Stimulated activated CD8-positive, alpha-beta memory T cell treated with anti-CD3 and anti-CD28 coated beads, Interleukin-7, amount 100 ng/mL, for 1 hour (primary cell): ENCODE measurements at places on chromosomes 5 and 9.

DNA sequence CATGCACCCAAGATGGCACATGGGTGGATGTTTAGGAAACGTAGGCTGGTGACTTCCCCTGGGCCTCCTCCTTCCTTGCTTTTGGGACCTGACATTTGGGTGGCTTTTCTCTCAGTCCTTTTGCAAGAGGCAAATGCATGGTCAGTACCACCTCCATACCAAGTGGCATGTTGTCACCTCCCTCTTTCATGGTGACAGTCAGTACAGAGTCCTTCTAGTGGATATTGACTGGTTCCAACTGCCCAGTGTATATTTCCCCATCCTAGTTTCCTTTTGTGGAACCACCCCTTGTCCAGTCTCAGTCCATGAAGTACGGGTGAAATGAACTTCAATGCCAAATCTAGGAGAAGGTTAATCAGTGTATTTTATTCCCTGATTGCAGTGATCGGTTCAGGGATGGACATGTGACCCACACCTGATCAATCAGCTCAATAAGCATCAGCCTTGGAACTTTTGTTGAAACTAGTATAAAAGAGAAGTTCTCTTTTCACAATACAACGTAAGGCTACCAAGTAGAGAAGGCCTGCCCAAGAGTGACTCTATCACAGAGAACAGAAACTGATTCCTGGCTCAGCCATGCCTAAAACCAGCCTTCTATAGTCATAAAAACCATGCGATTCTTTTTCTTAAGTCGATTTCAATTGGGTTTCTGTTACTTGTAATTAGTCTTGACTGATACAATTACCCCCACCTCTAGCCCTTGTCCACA lies 143.4 kb upstream of the KLF9 start:
- no peak for DNase-seq

DNA sequence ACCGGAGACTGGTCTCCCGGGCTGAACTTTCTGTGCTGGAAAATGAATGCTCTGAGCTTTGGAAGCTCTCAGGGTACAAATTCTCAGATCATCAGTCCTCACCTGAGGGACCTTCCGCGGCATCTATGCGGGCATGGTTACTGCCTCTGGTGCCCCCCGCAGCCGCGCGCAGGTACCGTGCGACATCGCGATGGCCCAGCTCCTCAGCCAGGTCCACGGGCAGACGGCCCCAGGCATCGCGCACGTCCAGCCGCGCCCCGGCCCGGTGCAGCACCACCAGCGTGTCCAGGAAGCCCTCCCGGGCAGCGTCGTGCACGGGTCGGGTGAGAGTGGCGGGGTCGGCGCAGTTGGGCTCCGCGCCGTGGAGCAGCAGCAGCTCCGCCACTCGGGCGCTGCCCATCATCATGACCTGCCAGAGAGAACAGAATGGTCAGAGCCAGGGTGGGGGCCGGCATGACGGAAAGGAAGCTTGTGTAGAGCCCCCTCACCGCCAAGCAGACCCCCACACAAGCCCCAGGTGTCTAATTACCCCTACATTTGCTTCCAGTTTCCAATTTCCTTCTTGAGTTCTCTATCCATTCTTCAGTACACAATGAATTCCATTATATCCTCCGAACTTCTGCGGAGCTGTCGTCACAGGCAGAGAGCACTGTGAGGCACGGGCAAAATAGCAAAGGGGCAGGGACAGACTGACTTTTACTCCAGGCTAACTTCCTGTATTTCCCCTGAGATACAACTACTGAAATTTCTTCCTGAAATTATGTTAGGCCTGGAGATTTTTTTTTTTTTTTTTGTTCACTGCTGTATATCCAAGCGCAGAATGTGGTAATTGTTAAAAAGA lies 23.2 kb downstream of the CDKN2A start:
- DNase-seq = no peak

- no peak for DNase-seq
Measured at GRCh38 chr9:131096269-131097125, at the start of gene AIF1L. AIF1L (plus strand) TSS chr9:131096531; CDS start chr9:131096630, 99 bp downstream.

GRCh38 chr5:53542926-53543325 lies 17.5 kb upstream of the NDUFS4 start:
- DNase-seq = no peak

DNA sequence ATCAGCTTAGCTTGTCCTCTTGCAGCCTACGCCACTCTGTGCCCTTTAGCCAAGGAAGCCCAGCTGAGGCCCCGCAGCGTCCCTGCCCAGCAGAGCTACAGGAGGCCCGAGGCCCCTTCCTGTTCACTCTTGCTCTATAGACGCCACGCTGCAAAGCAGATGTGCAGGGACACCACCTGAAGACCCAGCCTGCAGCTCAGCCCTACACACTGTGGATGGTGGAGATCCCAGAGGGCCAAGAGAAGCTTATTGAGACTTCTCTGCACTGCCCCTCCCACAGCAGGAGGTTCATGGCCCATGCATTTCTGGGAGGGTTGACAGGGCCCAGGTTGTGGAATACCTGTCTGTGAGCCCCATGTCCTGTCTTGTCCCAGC lies 33.6 kb downstream of the IRF1 start:
- no peak for DNase-seq

DNA sequence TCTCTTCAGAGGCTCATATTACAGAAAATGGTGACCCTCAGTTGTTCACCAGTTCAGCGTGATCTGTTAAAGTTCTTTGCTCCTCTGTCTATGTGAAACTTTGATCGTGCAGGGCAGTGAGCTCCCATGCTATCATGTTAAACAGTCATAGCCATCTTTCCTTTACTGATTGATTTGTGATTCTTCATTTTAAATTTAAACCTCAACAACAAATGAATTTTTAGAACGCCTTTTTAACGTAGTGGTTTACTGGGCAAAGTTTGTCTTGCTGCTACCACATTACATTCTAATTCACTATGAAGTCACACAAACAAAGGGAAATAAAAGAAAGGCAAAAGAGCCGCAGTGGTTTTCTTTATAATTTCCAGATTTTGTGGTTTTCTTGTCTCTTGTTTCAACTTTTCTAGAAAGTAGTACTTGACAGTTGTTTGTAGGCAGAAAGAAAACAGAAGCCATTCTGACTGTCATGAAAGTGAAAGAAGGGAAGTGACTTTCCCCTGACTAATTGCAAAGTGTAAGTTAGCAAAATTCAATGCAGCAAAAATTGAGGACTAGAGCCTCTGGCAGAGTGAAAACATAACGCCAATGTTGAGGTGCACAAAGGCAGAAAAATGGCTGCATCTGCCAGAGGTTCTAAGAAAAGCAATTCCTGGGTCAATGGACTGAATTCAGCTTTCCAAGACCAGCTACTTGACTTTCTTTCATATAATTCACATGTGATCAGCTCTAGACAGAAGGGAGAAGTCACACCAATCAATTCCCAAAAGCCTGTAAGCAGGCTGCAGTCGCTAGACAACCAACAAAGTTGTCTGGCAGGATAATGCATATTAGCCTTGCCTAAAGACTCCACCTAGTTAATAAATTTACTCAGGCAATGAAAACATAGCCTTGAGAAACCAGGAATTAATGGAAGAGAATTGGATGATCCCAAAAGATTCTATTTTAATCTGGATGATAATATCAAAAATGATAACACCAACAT lies 7.1 kb upstream of the IFNA6 start:
- no peak for DNase-seq

GRCh38 chr9:114805670-114806525 lies at the start of gene TNFSF15:
TNFSF15 (minus strand) TSS chr9:114806039; CDS start chr9:114806012, 27 bp downstream.
- no peak for DNase-seq

GRCh38 chr5:111553868-111554267 lies 41.5 kb upstream of the STARD4 start:
- DNase-seq = no peak

DNA sequence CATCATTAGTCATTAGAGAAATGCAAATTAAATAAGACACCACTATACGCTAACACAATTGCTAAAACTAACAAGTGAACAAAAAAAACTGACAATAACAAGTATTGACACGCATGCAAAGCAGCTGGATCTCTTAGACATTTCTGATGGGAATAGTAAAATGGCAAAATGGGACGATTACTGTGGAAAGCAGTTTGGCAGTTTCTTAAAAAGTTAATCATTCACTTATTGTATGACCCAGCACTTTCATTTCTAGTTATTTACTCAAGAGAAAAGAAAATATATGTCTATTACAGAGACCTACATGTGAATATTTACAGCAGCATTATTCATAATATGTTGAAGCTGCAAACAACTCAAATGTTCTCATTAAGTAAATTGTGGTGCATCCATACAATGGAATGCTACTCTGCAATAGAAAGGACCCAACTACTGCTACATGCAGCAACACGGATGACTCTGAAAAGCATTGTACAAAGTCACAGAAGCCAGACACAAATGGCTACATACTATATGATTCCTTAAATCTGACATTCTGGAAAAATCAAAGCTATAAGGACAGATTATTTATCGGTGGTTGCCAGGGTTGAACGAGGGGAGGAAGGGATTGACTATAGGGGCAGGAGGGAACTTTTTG lies 96.8 kb upstream of the ITGA2 start:
- no peak for DNase-seq

- no peak for DNase-seq
Measured at GRCh38 chr9:89864731-89865130, 259.9 kb downstream of the GADD45G start.

GRCh38 chr5:109942646-109943045 lies 252.9 kb downstream of the MAN2A1 start:
- DNase-seq = no peak

- no peak for DNase-seq
Measured at GRCh38 chr5:18745042-18745987, 1111.1 kb downstream of the TAF11L14 start.

DNA sequence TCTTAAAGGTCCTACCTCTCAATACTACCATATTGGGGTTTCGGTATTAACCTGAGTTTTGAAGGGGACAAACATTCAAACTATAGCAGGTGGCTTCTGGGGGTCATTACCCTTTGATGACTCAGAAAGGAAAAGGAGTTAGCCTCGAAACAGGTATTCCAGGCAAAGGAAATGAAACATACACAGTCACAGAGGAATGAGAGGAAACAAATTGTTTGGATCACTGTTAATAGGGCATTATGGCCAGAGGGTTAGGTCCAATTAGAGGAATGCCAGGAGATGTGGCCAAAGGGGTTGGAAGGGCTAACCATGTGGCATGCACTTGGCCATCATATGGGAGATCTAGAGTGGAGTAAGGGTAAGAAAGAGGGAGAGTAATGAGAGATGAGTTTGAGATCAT lies 23.9 kb upstream of the NIM1K start:
- DNase-seq = no peak

DNA sequence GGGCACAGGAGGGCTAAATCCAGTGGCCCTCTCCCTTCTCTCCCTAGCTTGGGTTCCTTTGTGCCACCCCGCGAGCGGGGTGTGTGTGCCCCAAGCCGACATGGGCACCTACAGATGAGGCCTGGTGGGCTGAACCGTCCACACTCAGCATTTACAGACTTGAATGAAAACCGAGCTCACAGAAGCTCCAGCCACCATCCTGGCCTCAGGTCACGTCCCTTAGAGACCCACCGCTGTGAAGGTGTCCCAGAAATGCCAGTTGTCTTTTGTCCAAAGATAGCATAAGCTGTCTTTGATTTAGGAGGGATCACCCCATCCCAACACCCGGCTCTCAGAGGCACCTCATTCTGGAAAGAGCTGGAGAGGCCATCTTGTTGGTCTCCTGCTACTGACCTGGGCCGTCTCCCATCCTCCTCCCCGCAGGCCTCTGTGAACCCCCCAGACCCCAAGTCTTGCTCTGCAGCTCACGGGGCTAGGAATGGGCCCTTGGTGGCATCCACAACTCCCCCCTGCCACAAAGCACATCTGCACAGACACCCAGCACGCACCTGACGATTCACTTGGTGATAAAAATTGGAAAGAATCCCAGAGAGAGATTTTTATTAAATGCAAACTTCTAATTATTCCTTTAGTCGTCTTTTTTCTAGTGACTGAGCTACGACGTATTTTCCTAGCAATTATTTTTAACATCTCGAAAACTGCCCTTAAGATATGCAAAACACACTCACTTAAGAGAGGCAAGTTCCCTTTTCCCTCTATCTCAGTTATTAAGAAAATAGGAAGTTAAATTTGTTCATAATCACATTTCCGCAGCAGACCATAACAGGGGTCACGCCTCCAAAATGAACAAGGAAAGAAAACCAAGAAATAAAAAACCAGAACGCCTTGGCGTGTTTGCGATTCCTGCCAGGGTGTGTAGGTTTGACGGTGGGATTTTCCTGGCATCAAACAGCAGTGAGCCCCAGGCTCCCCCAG lies 80.5 kb upstream of the LMX1B start:
- DNase-seq = no peak

DNA sequence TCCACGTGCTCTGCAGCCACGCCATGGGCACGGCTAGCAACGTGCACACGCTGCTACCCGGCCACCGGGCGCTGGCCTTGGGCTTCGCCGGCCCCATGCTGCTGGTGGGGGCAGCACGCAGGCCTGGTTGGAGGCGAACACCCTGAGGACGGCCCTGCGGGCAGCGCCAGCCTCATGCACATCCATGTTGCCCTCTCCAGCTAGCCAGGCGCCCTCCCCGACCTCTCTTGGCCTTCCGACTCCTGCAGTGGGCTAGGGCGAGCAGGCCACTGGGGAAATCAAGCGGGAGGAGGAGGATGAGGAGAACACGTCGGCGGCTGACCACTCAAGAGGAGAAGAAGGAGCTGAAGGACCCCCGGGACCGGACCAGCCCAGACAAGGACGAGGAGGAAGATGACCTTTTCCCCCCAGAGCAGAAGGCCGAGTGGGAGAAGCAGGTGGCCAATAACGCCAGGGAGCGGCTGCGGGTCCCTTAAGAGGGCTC lies 73.3 kb downstream of the INSL6 start:
- no peak for DNase-seq

DNA sequence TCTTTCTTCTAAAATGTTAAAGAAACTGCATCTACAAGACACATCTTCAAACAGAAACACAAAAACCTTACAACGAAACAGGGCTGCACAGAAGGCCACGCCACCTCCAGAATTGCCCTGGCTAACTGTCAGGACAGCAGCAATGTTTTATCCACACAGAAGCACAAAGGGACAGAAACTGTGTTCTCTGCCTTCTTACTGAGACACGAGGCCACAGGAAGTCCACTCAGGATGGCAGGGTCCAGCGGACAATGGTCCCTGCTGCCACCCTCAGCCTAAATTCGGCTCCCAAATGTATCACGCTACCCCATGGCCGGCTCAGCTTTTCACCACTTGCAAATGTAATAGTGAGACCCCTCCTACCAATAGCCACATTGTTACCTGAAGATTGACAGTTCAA lies 159.8 kb upstream of the PHYKPL start:
- no peak for DNase-seq

GRCh38 chr9:91119679-91120078 lies 242.0 kb downstream of the AUH start:
- DNase-seq = no peak

- DNase-seq = no peak
Measured at GRCh38 chr5:16671208-16671607, 54.4 kb upstream of the RETREG1 start.

- DNase-seq = no peak
Measured at GRCh38 chr5:111691508-111691907, 65.5 kb downstream of the NREP start.

GRCh38 chr5:91200692-91201091 lies 182.4 kb downstream of the ARRDC3 start:
- no peak for DNase-seq

DNA sequence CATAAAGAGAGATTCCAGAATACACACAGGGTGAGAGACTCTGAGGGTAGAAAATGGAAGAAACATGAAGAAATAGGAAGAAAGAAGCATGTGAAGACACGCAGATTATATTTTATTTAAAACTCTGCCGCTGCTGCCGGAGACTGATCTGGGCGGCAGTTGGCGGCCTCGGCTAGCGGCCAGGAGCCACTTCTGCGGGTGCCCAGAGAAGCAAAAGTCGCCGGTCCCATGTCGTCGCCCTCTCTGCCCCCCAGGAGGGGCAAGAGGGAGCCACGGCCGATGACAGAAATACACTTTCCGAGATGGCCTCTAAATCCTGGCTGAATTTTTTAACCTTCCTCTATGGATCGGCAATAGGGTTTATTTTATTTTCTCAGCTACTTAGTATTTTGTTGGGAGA lies 40.9 kb downstream of the ANKRD55 start:
- DNase-seq = no peak
